ENCODE measurements at places on chromosomes 2 and 18.

DNA sequence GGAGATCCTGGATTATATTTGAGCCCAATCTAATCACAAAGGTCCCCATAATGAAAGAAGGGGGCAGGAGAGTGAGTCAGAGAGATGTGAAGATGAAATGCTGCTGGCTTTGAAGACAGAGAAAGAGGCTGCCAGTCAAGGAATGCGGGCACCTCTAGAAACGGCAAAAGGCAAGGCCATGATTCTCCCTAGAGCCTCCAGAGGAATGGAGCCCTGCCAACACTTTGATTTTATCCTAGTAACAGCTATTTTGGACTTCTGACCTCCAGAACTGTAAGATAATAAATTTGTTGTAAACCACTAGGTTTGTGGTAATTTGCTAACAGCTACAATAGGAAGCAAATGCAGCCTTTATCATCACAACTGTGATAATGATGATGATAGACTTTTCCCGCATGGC is 32.9 kb downstream of the LBH start:
- DNase-seq: no peak

GRCh38 chr18:11579916-11580315 is 29.5 kb upstream of the SLC35G4 start:
- DNase-seq: no peak

- no peak for DNase-seq
These were observed 258.3 kb downstream of the SS18 start for GRCh38 chr18:25832001-25832604.

DNA sequence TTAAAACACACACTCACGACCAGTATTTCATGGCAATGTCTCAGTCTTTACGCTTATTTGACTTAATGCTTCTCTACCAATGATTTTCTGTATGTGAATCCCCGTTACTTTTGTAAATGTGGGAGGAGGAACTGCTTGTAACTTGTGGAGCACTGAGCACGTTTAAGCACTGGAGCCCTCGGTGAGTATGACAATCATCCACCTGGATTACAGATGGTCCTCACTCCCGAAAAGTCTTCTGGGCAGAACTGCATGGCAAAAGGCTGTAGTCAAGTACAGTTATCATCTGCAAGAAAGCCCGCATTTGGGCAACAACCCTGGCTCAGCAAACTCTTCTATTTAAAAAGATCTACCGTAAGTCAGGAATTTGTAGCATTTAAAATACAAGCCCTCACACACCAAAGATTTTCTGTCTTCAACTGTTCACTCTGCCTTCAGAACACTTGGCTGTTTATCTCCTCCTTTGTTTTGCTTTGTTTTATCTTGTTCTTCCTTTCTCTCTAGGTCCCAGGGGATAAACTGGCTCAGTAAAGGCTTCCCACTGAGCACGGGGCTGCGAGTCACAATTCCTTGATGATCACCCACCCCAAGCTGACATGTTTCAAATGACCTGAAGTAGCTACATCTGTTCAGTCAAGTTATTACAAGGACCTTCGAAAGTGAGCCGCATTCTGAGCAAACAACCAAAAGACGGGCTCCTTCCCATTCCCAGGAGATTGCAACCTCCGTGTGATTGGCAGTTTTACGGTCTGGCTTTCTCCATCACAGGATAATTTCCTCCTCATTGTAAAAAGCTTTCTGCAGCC is 102.2 kb downstream of the DLGAP1 start:
- no peak for DNase-seq

- no peak for DNase-seq
These were observed 80.4 kb downstream of the PMAIP1 start for GRCh38 chr18:59980188-59980637.

- no peak for DNase-seq
These were observed 587.9 kb downstream of the NRXN1 start for GRCh38 chr2:50443868-50444630.

Measured in GF-D8 (cell line).